Cerebellar nuclear complex (tissue), 1 donor: ENCODE measurements at places on chromosomes 2 and 18.

DNA sequence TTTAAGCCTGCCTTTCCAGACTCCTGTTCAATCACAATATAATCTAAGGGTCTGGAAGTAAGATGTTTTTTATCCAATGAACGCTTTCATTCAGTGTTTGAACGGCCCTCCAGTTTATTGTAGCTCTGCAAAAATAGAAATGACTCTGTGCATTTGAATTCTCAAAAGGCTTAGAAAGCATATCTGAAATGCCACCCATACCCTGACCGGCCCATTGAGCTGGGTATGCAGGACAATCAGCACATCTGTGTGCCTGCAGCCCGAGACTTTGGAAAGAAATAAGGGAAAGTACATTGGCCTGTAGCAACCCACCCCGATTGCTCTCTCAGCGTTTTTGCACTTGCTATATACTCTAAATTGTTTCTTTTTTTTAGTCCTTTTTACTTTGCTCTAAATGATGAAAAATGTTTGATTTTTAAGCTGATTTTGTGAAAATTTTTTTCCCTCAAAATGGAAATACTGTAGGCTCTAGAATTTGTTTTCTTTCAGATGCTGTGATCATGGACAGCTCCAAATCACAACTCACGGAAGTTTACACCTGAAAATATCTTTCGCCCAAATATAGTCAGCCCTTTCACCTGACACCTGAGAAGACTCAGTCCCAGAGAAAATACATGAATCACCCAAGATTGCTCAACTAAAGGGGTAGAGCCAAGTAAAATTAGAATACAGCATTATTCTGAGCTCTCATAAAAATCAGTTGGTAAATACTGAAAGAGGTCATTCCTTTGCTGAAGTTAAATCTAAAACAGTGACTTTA, 194.5 kb upstream of the SIX3 start:
- DNase-seq, result no peak

DNA sequence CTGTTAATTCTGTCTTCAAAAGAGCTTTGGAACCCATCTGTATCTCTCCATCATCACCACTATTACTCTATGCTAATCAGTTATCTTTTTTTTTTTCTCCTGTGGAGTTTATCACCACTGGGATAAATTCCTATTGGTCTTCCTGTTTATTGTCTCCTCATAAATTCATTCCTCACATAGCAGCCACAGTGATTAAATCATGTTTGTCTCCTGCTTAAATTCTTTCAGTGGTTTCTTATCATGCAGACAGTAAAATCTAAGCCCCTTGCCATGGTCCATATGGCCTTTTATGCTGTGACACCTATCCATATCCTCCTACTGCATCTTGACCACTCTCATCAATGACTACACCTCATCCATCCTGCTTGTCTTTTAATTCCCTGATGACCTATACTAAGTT, 239.8 kb upstream of the ZEB2 start:
- no peak for DNase-seq

GRCh38 chr2:164675687-164676086, 54.4 kb upstream of the GRB14 start:
- no peak for DNase-seq

GRCh38 chr2:99836690-99837605, 305.4 kb downstream of the AFF3 start:
- no peak for DNase-seq

- DNase-seq, result no peak
Observed at GRCh38 chr2:172606285-172606684, 50.4 kb downstream of the PDK1 start.

DNA sequence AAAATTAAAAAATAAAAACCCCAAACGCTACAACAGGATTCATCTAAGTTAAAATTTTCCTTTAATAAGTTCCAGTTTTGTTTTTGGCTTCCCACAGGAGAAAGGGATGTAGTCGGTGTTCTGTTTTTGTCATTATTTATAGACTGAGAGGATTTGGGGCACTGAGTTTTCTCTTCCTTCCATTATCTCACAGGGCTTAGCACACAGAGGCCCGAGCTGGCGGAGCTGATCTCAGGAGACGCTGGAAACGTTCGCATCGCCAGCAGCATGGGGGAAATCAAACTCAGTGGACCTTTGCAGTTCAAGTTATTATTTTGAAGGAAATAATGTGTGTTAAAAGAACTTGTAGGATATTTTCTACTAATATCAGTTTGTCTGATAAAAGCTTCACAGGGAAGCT, 669.7 kb upstream of the SALL3 start:
- DNase-seq, result no peak

DNA sequence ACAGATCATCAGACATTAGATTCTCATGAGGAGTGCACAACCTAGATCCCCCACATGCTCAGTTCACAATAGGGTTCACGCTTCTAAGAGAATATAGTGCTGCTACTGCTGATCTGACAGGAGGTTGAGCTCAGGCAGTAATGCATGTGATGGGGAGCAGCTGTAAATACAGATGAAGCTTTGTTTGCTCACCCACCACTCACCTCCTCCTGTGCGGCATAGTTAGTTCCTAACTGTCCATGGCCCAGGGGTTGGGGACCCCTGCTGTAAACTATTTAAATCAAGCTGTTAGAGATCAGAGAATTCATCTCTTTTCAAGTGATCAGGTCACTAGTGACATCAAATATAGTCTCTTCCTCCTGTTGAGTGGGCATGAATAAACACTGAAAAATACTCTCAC, 88.8 kb upstream of the ACVR2A start:
- DNase-seq, result no peak

DNA sequence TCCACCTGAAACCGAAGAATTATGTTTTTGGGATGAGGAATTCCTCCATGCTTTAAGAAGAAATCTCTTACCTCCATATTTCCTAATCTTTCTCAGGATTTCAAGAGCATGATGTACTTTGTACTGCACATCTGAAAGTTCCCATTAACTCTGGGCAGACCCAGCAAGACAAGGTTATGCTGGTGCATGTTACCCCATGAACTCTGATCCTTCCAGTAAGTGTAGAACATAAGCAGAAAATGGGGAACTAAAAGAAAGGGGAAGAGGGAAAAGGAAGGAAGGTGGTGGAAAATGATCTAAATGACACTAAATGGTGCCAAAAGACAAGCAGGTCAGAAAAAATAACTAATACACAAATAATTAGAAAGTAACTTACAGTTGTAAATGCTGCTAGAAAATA, 50.7 kb downstream of the STRN start:
- no peak for DNase-seq

DNA sequence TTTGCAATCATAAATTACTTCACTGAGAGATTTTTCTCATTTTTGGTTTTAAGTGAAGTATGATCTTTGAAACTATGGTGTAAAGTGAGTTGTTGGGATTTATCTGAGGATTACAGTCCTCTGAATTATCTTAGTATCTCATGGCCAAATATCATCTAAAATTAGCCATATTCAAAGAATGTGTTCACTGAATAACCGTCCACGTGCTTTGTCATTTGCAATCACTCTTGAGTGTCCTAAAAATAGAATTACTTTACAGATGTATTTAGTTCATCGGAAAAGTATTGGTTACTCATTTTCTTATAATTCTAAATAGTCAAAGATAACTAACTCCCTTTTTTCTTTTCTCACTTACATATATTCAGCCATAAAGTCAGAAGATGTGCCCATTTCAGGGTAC, 141.2 kb downstream of the RTN4 start:
- no peak for DNase-seq

GRCh38 chr2:158458617-158458920, 1.8 kb downstream of the PKP4 start:
- DNase-seq, result peak; percentile 28

- no peak for DNase-seq
Observed at GRCh38 chr18:75727456-75727855, 300.0 kb upstream of the SMIM21 start.
